ENCODE measurements at places on chromosomes 4 and X.

- no peak for DNase-seq
Measured at GRCh38 chr4:43348591-43348990, 456.1 kb downstream of the GRXCR1 start.

GRCh38 chrX:140393507-140393906 is 111.4 kb downstream of the SOX3 start:
- DNase-seq = no peak

DNA sequence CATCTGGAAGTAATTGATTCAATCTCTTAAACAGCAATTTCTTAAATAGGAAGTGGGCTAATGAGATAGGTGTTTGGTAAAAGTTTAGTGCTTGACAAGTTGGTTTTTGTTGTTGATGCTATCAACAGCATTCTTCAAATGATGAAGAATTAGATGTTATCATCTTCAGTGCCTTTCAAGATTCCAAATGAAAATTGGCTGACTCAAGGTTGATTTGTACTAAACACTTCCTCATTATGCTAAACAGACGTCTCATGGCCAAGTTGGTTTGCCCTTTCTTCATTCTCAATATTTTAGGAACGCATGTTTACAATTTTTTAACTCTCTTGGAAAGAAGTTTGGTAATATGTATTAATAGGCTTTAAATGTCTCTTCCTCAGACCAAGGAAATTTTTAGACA is 86.0 kb downstream of the MID1IP1 start:
- no peak for DNase-seq

- DNase-seq = no peak
Measured at GRCh38 chrX:22424919-22425318, 152.2 kb downstream of the CBLL2 start.

Measured in erythroblast (primary cell).